ENCODE measurements at places on chromosomes 12 and 14.

DNA sequence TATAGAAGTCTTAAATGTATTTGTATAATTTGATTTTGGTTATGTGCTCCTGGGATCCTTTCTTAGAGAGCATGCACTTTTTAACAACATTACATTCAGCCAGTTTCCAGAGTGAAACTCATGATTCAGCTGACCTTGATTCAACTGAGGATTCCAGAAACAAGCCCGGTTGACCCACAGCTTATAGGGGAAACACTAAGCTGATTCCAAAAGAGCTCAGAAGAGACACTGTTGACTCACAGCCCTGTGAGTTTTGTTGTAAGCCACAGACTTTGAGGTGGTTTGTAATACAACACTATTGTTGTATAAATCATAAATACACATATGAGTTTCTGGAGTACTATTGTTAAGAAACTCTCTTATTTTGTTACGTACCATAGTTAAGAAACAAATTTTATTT is 133.8 kb upstream of the MGAT4C start:
- no peak for DNase-seq

- no peak for DNase-seq
Measured at GRCh38 chr14:85195872-85196477, 334.0 kb upstream of the FLRT2 start.

DNA sequence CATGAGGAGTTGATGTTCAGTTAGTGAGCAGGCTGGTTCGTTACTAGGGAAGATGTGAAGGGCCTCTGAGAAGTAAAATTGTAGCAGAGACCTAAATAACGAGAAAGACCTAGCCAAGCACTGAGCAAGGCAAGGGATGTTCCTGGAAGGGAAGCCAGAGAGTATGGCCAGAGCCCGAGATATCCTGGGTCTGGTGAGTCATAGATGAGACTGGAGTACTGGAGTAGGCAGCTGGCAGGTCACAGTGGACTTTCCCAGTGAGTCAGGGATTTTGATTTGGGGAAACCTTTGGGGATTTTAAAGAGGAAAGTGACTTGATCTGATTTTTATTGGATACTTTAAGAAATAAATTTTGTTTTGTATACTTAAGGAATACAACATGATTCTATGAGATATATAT is 369.0 kb downstream of the DIO2 start:
- DNase-seq = no peak

- peak; percentile 22 for DNase-seq
Measured at GRCh38 chr14:34628681-34629135, 1.2 kb downstream of the SNX6 start.

GRCh38 chr12:7951671-7952070 is 15.7 kb upstream of the SLC2A3 start:
- DNase-seq = no peak

- no peak for DNase-seq
Measured at GRCh38 chr12:65586796-65587195, 237.5 kb upstream of the HMGA2 start.

GRCh38 chr14:43651896-43652295 is 855.2 kb downstream of the FSCB start:
- no peak for DNase-seq

- no peak for DNase-seq
Measured at GRCh38 chr14:34701808-34702207, 12.6 kb downstream of the CFL2 start.

DNA sequence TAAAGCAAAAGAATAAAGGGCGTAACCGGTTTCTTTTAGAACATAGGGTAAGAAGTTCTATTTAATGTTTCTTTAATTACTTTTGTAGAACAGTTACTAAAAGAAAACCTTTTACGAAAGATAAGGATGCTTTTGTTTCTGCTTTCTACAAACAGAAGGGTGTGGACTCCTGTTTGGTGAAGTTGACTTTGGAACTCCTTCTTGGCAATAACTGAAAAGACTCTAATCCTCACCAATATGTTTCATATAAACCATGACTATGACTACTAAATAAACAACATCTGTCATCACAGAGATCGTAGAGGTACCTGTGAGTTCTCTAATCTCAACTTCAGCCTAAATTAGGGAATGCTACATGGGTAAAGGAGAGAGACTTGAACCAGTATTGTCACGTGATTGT is 210.8 kb upstream of the FLRT2 start:
- no peak for DNase-seq

- DNase-seq = no peak
Measured at GRCh38 chr12:1302201-1302870, 292.0 kb downstream of the FBXL14 start.

DNA sequence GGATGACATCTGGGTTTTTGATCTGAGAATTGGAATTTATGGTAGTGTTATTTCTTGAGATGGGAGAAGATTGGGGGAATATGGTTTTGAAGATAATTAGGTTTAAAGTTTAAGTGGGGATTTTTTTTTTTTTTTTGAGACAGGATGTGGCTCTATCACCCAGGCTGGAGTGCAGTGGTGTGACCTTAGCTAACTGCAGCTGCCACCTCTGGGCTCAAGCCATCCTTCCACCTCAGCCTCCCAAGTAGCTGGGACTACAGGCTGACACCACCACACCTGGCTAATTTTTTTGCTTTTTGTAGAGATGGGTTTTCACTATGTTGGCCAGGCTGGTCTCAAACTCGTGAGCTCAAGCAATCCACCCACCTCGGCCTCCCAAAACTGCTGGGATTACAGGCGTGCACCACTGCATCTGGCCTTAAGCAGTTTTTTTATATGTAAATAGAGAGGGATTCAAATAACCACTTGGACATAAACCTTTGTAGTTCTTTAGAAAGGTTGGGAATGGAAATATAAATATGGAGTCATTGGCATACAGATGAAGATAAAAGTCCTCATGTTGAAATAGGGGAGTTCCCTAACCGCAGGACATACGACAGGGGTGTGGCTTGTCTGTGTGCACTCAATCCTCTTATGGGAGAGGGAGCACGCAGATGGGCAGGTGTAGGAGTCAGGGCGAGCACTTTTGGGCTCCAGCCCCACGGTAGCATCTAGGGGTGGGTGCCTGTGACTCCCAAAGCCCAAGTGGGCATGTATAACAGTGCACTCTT is 4.7 kb downstream of the LIN52 start:
- no peak for DNase-seq

DNA sequence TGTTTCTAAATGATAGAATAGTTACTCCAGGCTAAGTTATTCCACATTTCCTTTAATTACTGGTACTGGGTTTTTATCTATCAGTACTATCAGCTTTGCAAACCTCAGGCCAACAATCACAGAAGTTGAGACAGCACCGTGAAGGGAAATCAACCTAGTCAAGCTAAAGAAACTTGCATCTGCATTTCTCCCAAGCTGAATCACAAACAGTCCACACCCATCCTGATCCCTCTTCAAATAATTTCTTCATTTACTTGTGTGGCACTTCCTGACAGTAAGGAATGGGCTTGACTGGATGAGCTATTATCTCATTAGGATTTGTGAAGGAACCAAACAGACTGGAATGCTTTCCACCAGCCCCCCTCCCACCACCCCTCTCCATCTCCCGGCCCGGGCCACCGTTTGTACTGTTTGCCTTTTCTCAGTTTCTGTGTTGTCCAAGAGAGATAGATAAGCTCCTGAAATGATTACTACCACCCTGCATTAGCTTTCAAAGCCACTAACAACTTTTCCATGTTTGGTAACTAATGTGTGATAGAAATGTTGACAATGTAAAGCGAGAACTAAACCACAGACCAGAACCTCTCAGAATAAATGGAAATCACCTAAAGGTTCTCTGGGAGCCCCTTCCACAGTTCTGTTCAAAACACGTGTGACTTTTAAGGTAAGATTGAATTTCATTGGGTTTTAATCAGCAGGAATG is 236.3 kb downstream of the SLC25A21 start:
- DNase-seq = no peak

GRCh38 chr14:74609721-74610120 is 2.3 kb downstream of the LTBP2 start:
- DNase-seq = no peak

DNA sequence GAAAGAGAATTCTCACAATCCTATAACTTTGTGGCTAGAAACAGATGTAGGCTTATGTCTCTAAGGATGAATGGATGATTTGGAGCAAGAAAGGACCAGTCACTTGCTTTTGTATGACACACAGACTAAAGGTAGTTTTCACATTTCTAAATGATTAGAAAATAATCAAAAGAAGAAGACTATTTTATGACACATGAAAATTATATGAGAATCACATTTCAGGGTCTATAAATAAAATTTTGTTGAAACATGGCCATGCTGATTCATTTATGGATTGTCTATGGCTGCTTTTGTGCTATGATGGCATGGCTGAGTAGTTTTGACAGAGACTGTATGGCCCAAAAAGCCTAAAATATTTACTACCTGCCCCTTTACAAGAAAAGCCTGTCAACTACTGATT is 49.4 kb upstream of the FRMD6 start:
- DNase-seq = no peak

GRCh38 chr12:16168078-16168477 is 109.4 kb downstream of the SLC15A5 start:
- no peak for DNase-seq

GRCh38 chr12:2382370-2383155 is 329.8 kb downstream of the CACNA1C start:
- DNase-seq = no peak

DNA sequence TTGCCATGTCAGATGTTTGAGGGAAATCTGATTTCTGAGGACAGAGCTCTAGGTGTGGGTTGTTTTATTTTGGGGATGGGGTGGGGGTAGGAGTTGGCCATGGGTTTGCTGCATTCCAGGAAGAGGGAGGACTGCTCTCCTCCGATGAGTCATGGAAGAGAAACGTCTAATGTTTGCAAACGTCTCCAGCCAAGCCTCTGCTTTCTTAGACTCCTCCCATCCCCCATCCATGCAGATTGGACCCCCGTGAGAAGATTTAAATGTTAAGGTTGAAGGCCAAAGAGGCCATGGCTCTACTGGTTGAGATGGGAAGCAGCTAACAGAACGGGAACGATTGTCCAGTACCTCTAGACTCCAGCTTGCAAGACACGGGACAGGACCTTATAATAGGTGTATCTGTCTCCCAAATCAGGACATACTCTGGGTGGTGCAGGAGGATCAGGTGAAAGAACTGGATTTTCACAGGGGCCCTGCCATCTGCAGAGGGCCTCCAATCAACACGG is 11.4 kb upstream of the ATP2A2 start:
- no peak for DNase-seq

DNA sequence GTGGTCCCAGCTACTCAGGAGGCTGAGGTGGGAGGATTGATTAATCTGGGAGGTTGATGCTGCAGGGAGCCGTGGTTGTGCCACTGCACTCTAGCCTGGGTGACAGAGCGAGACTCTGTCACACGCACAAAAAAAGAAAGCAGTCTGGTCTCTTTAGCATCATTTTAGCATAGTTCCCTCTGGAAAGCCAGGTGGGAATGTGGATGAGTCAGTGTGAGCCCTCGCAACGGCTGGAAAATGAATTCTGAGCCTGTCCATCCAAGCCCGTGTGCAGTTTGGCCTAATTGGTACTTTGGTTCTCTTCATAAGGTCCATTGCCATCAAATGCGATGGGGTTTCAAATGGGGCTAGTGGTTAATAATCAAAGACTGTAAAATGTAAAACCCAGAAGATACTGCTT is 2.4 kb downstream of the MYL2 start:
- DNase-seq = no peak

DNA sequence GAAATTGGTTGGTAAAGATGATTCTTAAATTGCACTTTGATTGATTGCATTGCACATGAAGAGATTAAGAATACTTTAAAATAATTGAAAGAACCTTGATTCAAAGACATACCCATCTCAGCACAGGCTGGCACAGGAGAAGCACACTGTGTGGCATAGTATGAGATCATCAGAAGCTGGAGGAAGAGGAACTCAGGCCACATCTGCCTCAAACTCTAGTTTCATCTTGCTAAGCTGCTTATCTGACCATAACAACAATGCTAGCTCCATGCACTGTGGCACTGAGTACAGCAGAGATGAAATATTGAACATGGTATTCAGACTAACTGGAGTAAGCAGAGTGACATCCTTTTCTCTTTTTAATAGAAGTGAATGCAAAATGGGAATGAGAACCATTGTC is 99.1 kb downstream of the TBC1D30 start:
- no peak for DNase-seq

GRCh38 chr14:59458486-59458885 is 6.7 kb downstream of the GPR135 start:
- no peak for DNase-seq

DNA sequence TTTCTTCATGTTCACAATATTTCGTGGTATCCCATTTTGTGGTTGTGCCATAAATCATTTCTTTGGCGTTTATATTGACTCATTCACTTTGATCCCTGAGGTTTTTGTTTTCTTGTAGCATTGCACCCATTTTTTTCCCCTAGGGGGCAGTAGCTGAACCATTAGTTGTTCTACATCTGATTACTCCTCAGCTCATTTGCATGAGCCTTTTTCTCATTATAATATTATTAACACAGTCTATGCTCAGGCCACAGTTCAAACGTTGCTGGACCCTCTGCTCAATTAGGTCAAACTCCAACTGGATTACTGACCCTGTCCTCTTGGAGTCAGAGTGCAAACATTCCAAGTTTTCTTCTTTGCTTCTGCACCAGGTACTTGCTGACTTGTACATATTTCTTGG is 475.4 kb upstream of the SEL1L start:
- no peak for DNase-seq

GRCh38 chr12:53977596-53978445 is 3.1 kb upstream of the HOTAIR start:
- DNase-seq = no peak

DNA sequence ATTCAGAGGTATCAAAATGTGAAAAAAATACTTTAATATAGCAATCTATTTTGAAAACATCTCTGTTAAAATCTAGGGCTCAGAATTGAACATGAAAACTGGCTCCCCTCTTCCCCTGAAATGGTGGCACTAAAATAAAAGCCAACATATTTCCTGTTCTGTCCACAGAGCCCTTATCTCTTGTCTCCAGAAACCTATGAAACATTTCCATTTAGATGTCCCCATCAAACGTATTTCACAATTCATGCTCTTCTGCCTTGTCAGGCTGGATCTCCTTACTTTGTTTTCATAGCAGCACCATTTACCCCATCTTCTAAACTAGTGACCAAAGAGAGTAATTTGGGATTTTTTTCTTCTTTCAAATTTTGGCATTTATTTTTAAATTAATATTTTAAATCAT is 42.4 kb downstream of the PDE3A start:
- no peak for DNase-seq

GRCh38 chr12:71744522-71745300 is 10.0 kb upstream of the RAB21 start:
- DNase-seq = no peak

- DNase-seq = no peak
Measured at GRCh38 chr12:127383281-127383680, 883.7 kb upstream of the TMEM132C start.

GRCh38 chr14:28763751-28764256 is 2.8 kb upstream of the FOXG1 start:
- DNase-seq = no peak
